Stimulated activated CD4-positive, alpha-beta T cell treated with anti-CD3 and anti-CD28 coated beads, Interleukin-2, amount 100 ng/mL, for 4 hours (primary cell): ENCODE measurements at places on chromosomes 16 and 17.

GRCh38 chr16:66427036-66427860 lies at the start of gene BEAN1:
TSS of gene BEAN1 (plus strand) at chr16:66427295. CDS start at chr16:66437677, 10,382 bp downstream.
- DNase-seq = no peak

GRCh38 chr17:53949473-53950090 lies 126.9 kb downstream of the KIF2B start:
- DNase-seq = no peak

- no peak for DNase-seq
Observed at GRCh38 chr17:80577876-80578570, 33.4 kb downstream of the RPTOR start.

DNA sequence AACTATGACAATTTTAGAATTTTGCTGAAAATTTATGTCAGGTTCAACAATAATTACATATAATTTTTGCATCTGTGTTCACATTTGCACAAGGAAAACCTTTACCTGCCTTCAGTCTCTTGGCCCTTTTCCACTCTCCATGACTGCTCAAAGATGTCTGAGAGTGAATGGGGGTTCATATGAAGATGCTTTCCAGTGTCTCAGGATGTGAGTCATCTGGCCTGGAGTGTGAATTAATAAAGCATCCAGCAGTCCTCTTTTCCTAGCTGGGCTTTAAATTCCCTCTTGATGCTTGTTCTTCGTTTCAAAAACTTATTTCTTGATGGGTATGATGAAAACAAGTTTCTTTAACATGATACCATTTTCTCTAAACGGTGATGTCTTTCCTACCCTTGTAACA lies 99.9 kb downstream of the CDK5R1 start:
- DNase-seq = no peak

DNA sequence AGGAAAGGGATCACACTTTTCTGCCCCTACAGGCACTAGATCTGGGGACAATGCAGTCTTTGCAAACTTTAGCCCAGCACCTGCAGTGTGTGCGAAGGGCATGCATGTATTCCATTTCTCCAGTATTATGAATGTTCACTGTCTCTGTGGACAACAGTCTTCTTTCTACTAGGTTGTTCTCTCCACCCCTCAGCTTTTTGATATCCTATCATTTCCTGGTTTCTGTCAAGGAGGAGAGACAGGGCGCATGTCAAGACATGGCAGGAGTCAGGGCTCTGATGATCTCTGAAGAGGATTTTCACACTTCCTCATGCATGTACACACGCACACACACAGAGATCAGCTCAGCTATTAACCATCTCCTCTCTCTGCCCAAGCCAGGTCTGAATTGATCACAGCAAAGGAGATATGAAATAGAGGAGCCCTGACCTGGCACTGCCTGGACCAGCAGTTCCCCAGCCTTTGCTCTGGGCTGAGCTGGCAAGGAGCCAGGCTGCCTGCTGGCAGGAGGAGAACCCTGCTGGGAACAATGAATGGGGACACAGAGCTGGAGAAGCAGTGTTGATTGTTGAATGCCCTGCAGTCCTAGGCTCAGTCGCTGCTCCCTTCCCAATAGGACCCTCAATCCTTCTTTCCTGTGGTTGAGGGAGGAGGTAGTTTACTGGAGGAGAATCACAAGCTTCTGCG lies 2.6 kb downstream of the GPR179 start:
- DNase-seq = no peak

- no peak for DNase-seq
Observed at GRCh38 chr17:75856062-75856756, 1.1 kb upstream of the WBP2 start.

- DNase-seq = no peak
Observed at GRCh38 chr17:34503528-34504195, 75.7 kb upstream of the TMEM132E start.

GRCh38 chr17:60421273-60422161 lies 772 bp upstream of the CHCT1 start:
- DNase-seq = peak; percentile 59

DNA sequence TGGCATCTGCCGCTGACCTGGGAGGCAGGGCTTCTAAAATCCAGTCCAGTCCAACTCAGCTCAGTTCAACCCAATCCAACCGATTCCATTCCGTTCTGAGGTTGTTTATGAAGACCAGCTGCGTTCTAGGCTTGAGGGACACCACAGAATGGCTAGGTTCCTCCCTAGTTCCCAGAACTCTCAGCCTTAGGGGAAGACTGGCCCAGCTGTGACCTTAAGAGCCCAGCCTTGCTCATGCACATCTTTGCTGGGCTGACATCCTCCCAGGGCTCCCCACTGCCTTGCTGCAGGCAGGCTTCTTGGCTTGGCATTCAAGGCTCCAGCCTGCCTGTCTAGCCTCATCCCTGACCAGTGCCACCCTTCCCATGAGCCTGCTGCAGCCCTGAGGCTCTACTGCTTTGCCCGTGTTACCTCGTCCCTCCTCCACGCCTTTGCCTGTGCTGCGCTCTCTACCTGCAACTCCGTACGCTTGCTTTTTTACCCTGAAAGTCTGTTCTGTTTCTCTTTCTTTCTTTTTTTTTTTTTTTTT lies 7.9 kb downstream of the SLC12A3 start:
- DNase-seq = no peak

GRCh38 chr17:42675965-42676423 lies 800 bp downstream of the PLEKHH3 start:
- DNase-seq = no peak

DNA sequence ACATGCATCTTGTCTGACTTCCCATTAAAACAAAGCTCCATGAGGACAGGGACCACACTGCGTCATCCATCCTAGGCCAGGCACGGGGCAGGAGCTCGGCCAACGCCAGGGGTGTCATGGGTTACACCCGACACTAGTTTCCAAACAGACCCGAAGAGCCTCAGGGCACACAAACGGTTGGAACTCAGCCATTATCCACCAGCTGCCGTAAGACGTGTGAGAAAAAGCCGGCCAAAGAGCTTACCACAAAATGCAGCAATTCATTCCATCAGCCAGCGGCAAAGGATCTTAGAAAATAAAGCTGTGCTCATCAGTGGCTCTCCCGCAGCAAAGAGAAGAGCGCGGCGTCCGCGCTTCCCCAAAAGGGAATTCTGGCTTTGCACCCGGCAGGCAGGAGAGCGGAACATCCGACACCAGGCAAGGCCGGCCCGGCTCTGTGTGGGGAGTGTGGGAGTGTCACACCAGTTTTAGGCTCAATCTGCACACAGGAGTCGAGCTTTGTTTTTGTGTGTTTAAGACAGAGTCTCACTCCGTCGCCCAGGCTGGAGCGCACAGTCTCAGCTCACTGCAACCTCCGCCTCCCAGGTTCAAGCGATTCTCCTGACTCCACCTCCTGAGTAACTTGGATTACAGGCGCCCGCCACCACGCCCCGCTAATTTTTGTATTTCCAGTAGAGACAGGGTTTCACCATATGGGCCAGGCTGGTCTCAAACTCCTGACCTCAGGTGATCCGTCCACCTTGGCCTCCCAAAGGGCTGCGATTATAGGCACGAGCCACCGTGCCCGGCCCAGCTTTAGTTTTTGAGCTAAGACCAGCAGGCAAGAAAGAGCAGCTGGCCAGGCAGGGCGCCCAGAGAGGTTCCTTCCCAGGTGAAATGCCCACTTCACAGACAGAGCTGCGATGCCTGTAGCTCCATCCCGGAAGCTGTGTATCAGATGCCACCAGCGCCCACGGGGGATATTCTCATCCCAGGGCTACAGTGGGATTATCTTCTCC lies 1.5 kb downstream of the SLC38A8 start:
- DNase-seq = no peak
